ENCODE measurements at places on chromosomes 5 and 9.

DNA sequence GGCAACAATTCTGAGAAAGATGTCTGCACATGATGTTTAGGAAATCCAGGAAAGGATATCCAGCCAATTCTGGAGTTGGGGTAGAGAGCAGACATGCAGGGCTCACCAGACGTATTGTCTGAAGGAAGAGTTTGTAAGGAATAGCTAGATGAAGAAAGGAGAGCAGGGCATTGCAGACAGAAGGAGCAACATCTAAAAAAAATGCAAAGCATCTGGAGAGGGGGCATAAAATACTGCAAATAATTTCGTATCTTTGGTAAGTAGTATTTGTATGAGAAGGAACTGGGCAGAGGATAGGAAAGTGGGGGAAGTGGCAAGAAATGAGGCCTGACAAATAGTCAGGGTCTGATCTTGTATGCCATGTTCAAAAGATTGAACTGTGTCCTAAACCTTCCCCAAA, 74.8 kb downstream of the MACIR start:
- DNase-seq: no peak

GRCh38 chr5:119355244-119355638, 578 bp upstream of the TNFAIP8 start:
- no peak for DNase-seq

GRCh38 chr9:456365-456764, 241.7 kb downstream of the DOCK8 start:
- DNase-seq: no peak

GRCh38 chr5:107949688-107950341, 279.1 kb upstream of the EFNA5 start:
- no peak for DNase-seq

- DNase-seq: no peak
These were observed 78.2 kb downstream of the ANKRD55 start for GRCh38 chr5:56154732-56155484.

DNA sequence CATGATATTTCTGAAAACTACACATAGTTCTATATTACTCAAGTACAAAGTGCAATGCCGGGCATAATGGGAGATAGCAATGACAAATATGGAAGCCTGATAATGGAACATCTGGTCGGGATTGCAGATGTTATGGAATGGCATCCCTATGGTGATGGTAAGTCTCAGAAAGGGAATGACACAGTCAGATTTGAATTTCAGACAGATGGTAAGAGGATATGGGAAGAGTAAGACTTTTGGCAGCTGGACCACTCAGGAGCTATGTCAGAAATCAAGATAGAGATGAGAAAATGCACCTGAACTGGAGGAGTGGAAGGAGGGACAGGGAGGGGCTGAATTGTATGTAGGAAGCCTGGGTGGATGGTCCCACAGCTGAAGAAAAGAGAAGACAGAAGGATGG, 200.0 kb downstream of the DTWD2 start:
- no peak for DNase-seq

DNA sequence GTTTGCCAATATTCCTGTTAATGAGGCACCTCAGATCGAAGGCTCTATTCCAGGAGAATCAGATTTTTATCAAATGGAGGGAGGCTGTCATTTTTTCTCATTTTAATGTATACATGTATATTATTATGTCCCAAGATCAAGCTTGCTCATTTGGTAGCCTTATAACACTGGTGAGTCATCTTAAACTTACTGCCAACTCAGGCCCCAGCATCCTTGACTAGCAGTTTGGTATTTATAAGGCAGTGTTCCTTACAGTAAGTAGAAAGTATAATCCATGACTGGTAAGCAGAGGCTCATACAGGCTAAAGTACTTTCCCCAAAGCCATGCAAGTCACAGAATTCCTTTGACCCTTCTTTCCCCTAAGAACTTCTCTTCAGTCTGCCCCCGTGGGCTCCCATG, 90.7 kb upstream of the NR3C1 start:
- no peak for DNase-seq

GRCh38 chr9:122127396-122127798, 32.2 kb downstream of the NDUFA8 start:
- DNase-seq: no peak

DNA sequence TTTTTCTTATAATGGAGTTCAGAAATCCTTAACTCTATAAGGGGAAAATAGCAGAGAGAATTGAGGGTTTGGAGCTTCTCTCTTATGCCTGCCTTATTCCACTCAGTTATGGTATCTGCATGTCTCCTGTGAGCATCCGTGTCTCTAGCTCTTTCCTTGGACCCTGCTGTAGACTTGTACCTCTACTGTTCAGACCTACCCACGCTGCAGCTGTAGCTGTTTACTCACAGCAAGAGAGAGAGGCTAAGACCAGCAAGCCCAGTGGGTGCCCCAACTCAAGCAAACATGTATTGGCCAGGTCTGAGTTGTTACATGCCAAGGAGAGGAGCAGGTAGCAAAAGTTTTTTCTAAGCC, 7.1 kb upstream of the PCSK1 start:
- no peak for DNase-seq

- DNase-seq: no peak
These were observed 18.3 kb downstream of the RANBP17 start for GRCh38 chr5:170880084-170880483.

GRCh38 chr9:1086517-1086916, 36.4 kb downstream of the DMRT2 start:
- DNase-seq: no peak

- DNase-seq: no peak
These were observed 104.8 kb upstream of the SREK1 start for GRCh38 chr5:66039296-66039695.

DNA sequence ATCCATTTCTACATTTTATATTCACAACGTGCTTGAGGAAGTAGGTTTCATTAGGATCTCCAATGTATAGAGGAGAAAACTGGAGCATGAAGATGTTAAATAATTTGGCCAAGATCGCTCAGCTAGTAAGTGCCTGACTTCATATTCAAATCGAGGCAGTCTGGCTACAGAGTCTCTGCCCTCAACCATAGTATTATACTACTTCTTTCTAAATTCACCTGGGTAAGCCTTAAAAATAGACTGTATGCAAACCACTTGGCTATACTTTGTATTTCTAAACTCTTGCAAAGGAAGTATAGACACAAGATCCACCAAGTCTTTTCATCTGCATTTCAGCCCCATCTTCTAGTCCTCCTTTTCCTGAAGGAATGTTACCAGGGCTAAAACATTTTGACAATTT, 232.0 kb downstream of the PLK2 start:
- DNase-seq: no peak

GRCh38 chr5:158392753-158393152, 533.8 kb upstream of the CLINT1 start:
- no peak for DNase-seq

- DNase-seq: no peak
These were observed 728.0 kb downstream of the CDH9 start for GRCh38 chr5:26310415-26310814.

DNA sequence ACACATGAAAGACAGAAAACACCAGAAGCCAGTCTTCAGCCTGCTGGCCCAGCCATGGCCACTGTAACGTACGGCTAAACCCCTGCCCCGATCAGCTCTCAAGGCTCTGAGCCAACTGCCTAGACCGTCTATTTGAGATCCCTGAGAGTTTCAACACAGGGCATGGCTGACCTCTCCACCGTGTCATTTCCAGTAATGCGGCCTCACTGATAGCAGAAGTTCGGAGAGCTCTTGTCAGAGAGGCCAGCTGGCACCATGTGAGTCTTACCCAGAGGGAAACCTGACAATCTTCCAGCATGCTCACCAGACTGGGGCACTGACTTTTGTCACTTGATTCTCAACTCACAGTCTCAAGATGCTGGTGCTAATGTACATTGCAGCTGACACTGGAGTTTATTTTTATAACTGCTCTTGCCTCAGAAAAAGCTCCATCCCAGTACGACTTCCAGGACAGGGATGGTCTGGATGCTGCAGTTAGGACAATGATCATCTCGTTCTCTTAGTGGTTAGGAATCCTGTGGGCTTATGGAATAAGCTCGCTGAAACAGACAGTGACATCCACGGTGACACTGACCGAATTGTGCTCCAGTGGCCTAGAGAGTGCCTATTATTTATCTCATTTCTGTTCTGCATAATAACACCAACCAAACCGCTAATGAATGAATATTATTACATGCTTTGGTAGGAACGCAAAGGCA, 372.7 kb downstream of the ICE1 start:
- no peak for DNase-seq

- no peak for DNase-seq
These were observed 126.6 kb upstream of the BASP1 start for GRCh38 chr5:17090839-17091238.

DNA sequence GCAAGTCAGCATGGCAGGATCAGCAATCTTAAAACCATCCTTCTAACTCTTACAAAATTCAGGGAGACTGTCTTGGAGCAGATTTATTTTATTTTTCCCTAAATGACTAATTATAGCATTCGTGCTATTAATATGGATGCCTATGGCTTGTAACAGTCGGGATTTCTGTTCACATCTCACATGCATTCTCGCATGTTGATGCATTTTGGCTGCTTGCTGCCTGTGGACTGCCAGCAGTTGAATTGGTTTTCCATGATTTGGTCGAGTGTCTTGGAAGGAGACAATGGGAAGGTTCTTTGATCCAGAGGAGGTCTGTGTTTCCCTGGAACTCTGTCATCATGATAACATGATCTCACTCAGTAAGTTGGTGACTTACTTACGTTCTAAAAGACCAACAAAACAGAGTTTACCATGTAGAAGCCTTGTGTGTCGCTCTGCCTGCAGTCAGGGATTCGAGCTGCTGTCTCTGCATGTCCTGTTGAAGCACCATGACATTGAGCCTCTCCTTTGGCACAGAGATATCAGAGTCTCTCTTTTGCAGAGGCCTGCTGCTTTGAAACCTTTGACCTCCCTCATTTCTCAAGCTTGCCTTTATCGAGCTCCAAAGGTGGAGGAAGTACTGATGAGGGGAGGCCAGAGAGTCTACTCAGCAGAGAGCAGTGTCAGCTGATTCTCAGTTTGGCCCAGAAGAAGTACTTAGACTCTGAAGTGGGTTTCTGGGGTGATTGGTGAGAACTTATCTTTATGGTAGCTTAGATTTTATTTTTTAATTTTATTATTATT, 82.4 kb downstream of the ARHGAP26 start:
- no peak for DNase-seq

DNA sequence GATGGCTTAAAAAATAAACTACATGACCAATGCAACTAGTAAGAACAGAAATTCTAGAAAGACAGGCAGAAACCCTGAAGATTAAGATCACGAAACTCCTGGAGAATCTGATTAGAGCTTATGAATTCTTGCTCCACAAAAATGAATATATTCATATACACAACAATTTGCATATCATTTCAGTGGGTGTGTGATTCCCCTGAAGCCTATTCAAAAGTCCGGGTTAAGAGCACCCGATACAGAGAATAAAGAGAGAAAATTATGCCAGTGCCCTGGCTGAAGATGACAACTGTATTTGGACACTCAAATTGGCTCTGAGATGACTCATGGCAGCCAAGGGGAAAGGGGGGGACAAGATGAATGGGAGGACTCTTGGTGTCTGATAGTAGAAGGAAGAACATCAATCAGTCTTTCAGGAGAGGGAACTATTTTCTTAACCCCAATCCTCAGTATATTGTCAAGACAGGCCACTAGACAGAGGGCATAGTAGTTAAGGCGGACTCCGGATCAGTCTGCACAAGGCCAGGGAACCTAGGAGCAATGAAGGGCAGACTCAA, 6.0 kb downstream of the TMOD1 start:
- DNase-seq: no peak

DNA sequence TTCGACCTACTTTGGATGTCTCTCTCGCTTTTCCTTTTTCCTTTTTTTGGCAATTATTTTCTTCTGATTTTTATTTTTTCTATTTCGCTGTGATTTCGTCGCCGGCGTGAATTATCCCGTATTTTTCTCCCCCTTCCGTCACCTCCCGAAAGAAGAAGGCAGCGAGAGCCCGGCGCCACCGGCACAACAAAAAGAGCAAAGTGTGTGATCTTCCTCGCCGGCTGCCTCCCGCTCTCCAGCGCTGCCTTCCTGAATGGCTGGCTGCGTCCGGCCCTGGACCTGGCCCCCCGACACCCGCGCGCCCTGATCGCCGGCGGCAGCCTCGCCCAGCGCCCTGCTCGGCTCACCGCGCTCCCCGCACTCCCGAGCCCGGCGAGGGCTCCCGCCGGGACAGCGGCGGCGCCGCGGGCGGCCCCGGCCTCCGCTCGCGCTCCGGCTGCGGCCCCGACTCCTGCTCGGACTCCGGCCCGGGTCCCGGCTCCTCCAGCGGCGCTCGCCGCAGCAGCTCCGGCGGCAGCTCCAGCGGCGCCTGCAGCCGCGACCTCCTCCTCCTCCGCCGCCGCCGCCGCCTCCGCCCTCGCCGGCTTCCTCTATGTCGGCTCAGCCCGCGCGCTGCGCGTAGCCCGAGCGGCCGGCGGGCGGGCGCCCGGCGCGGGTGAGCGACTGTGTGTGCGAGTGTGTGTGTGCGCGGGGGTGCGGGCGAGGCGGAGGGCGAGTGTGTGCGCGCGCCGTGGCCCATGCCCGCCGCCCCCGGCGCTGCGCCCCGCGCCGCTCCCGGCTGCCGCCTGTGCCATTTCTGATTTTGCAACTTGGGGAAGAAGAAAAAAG, 960 bp downstream of the NR2F1 start:
- DNase-seq: no peak

GRCh38 chr9:136855461-136856078, 3.4 kb downstream of the MAMDC4 start:
- DNase-seq: no peak

DNA sequence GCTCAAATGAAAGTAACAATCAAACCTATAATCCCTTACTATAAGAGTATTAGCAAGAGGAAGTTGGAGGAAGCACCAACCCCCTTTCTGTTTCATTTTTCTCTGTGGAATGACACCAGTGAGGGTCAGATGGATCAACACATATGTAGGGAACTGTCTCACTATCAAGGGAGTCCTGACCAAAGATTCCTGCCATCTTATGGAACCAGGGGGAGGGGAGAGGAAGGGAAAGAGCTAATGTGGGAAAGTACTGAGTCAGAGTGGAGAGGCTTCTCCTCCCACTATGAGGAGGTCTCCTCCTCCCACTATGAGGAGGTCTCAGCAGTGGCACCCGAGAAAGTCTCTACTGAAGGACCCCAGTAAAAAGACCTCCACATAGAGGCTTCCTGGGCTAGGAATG, 73.3 kb upstream of the PCSK1 start:
- no peak for DNase-seq

DNA sequence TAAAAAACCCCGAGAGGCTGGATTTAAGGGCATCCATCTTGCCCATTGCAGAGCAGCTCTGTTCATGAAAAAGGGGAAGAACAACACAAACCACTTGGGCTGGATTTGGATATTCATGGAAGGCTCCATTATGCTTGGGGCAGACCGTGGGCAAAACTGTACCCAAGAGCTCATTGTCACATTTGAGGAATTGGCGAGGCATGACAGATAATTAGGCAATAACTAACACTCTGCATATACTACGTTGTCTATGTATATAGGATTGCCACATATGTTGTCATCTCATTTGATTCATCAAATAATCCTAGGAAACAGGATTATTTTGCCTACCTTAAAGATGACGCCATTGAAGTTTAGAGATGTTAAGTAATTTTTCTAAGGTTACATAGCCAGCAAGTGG, 255.4 kb downstream of the SMARCA2 start:
- DNase-seq: no peak
